NCI-H1694 treated with DMSO at 0.1 percent for 48 hours (cell line): ENCODE measurements at places on chromosomes 11 and 22.

DNA sequence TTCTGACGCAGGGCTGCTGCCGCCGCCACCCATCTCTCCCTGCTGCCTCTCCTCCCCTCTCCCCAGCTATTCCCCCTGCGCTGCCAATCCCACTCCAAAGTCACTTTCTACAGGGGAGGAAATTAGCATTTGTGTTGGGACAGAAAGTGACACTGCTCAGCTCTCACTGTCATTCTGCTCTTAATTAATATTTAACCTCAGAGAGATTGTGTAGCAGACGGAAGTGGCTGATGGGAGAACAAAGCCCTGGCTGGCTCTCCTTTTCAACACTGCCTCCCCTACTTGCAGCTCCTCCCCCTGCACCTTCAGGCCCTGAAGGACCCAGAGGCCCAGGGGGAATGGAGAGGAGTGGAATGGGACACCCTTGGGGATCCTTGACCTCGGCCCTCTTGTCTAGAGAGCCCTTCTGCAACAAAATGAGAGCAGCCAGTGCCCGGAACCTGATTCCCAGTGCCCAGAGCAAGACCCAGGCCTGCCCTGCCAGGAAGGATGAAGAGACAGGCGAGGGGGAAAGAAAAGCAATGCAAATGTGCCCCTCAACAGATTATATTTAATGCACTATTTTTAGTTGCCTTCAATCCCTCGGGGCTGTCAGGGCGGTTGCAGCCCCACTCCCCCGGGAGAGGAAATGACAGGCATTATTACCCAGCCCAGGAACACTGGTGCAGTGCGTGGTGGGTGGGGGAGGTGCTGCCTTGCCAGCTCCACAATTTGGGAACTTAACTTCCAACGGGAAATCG lies 14.6 kb upstream of the NRGN start:
- DNase-seq, result no peak

- DNase-seq, result no peak
These were observed 92.7 kb downstream of the NAV2 start for GRCh38 chr11:19805376-19805775.

- DNase-seq, result no peak
These were observed 5.5 kb downstream of the GRK3 start for GRCh38 chr22:25569983-25570382.

DNA sequence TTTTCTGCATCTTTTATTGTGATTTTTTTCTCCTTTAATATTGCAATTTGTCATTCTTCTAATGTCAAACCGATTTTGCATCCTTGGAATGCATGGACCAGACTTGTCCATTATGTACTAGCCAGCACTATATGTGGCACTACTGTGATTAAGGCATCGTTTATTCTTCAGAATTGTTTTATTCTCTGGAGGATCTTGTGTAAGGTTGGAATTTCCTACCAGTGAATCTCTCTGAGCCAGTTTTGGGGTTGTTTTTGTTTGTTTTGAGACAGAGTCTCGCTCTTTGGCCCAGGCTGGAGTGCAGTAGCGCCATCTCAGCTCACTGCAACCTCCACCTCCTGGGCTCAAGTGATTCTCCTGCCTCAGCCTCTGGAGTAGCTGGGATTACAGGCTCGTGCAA lies 58.5 kb downstream of the IGLL5 start:
- DNase-seq, result no peak

GRCh38 chr11:116955548-116955947 lies 118.1 kb upstream of the APOA1 start:
- DNase-seq, result no peak

GRCh38 chr11:111476366-111476765 lies 35.8 kb downstream of the BTG4 start:
- DNase-seq, result no peak

DNA sequence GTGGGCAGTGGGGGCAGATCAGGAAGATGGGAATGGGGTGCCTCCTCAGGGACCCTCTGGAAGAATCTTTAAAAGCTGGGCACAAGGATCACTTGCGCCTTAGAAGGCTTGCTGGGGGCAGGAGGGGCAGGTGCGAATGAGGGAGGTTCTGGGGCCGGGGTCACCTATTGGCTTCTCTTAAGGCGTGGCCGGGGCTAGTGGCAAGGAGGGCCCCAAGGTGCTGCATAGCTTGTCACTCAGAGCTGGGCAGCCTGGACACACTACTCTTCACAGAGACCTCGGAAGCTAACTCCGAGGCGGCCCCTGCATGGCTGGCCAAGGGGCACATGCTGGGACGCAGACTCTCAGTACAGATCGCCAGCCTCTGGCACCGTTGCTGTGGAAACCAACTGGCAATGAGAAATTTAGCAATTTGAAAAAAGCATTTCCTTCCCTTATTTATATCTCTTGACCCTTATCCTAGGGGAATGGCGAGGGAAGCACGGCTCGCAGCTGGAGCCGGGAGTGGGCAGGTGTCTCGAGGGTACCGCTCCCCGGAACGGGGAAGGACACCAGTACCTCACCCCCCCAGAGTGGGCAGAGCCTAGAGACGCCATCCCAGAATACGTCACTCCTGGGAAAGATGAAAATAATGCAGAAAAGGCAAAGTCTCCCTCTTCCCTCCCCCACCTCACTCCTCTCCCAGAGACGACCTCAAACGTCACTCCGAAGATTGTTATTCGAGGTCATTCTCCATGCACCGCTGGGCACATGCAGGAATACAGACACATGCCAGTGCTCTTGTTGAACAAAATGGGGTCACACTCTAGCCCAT lies 188.1 kb downstream of the CTTN start:
- DNase-seq, result no peak

DNA sequence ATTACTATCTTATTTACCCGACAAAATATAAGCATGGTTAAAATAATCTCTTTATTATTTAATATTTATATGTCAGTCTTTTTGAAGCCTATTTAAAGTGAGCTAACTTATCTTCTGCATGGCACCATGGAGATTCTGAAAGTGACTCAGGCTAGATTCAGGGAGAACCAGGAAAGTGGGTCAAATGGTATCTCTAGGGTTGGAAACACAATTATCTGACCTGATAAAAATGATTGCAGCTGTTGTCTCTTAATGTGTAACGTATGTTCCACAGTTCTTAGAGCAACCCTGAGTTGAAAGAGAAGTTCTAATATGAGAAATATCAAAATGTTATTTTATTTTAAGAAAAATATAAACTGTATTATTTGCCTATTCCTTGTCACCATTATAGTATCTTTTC lies 143.1 kb upstream of the CARD18 start:
- DNase-seq, result no peak

GRCh38 chr11:19800714-19801519 lies 88.3 kb downstream of the NAV2 start:
- no peak for DNase-seq

DNA sequence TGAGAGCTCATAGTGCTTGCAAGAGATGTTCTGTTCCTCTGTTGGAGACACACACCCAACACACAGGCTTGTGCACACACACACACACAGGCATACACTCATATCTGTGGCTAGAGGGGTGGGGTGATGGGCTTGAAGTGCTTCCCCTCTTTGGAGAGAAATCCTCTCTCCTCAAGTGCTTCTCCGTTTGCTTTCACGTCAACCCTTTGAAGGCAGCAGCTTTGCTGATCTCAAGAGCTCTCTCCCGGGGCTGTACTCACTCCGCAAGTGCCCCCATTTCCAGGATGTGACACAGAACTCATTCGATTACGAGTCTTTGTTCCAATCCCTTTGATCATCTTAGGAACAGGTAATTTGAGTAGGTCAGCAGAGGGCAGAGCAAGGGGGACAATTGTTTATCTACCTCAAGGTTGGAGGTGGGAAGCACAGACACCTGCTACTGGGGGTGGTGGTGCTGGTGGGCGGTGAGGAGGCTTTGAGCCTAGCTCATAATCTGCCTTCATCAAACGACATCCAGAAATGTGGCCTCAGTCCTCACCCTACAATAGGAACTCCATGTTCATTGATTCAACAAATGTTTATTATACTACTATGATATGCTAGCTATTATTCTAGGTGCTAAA lies 529.8 kb upstream of the CADM1 start:
- DNase-seq, result no peak

DNA sequence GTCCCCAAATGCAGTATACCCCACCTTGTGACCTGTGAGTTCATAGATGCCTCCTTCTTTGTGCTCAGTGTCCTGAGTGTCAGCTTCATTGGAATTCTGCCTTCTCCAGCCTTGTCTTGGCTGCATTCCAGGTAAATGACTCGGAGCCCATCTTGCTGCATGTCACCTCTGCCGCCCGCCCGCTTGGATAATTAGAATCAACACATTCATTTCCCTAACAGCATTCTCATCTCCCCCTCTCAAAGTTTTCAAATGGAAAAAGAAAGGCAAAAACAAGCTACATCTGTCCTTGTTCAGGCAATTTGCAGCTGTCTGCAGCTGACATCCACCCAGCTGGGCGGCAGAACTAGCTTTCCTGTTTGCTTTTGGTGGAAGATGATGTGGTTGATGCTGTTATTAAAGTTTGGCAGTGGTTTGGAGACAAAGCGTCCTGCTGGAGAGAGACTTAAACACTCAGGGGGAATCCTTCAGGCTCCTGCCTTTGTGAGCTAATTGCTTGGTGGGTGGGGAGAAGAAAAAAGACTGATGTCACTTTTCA lies 198.8 kb upstream of the SEZ6L start:
- DNase-seq, result peak; percentile 50

GRCh38 chr11:74927496-74927895 lies 21.4 kb downstream of the XRRA1 start:
- DNase-seq, result no peak

GRCh38 chr11:134417871-134418840 lies 6.1 kb upstream of the B3GAT1 start:
- no peak for DNase-seq

GRCh38 chr11:22624742-22625447 lies 728 bp downstream of the FANCF start:
- peak; percentile 59 for DNase-seq

- no peak for DNase-seq
These were observed 199.7 kb downstream of the C11orf91 start for GRCh38 chr11:33500861-33501479.
